ENCODE measurements at places on chromosomes 4 and X.

GRCh38 chr4:127829014-127829413, 46.9 kb downstream of the HSPA4L start:
- DNase-seq: no peak

DNA sequence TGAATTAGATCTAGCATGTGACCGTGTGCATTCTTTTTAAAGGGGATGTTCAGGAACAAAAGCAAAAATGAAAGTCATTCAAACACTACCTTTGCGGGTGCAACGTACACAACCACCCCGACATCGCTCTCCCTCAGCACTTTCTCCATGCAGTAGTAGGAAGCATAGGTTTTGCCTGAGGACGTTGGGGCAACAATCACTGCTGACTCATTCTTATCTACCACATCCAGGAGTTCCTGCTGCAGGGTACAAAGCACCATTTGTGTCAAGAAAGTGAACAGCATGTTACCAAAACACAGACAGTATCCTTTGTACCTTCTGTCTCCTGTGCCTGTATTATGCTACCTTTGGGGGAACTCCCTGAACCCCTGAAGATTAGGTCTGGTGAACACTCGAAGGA, 58.6 kb downstream of the DDX60L start:
- DNase-seq: no peak

DNA sequence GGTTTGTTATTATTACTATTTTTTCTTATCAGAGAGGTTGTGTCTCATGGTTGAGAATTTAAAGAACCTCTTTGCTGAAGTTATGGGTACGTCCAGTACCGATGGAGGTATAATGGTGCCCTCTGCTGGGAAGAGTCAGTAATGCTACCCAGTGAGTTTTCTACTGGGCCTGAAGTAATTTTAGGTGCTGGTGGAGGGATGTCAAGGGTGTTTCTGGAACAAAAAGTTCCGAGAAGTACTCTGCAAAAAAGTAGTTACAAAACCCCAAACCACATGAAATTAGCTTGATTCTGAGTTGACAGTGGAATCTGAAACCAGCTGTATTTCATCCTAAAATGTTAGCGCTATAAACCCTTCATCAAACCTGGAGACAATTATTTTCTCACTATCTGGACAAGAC, 102.5 kb upstream of the MID1 start:
- no peak for DNase-seq

DNA sequence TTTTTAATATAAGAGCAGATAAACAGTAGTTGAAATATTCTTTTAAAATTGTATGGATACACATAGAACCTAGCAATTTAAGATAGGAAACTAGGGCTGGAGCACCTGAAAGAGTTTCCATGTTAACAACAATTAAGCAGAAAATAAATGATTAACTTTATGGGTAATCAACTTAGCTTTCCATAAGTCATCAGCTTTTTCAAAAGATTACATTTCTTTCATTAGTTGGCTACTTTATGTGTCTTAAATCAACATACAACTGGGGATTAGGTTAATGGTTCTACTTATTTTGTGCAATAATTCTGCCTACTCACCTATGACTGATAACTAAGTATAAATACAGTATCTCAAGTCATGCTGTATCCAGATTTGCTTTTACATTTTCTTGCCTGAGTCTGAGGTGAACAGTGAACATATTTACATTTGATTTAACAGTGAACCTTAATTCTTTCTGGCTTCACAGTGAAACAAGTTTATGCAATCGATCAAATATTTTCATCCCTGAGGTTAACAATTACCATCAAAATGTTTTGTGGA, at the start of gene ANXA10:
TSS of gene ANXA10 (plus strand) at position 362 of the 537 bp plus-strand sequence. CDS start at position 526, 164 bp downstream.
- no peak for DNase-seq

DNA sequence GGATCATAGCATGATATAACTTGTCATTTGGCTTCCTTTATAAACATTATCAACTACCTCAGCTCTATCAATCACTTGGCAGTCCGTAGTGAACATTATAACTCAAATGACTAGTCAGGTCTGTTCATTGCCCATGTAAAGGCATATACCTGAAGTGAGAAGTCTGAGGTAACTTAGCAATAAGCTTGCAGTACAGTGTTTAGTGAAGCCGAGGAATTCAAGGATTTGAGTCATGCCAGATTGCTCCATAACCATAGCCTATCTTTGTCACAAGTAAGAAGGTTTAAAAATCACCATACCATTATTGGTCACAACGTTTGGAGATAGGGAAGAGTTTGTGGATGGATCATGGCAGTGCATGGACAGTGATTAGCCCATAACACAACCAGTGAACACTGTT, 41.6 kb downstream of the AR start:
- no peak for DNase-seq

DNA sequence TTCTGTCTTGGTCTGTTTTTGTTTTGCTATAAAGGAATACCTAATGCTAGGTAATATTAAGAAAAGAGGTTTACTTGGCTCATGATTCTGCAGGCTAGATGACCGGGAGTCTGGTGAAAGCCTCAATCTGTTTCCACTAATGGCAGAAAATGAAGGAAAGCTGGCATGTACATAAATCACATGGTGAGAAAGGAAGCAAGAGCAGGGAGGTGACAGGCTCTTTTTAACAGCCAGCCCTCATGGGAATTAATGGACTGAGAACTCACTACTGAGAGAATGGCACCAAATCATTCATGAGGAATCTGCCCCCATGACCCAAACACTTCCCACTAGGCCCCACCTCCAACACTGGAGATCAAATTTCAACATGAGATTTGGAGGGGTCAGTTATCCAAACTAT, 27.6 kb downstream of the SATL1 start:
- no peak for DNase-seq

DNA sequence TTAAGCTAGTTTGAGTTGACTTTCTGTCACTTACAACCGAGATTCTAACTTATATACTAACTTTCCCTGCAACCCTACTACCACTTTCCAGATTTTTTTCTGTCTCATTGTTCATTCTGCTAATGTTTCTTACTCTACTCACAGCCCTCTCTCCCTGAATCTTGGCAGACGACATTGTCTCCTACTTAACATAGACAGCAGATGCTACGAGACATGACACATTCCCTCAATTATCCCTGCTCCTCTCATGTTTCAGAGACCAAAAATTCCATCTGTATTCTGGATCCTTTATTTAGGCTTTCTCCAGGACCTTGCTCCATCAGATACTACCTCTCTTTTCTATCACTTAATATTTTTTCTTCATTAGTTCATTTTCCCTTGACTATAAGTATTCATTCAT, 379.1 kb upstream of the TEX13C start:
- no peak for DNase-seq

DNA sequence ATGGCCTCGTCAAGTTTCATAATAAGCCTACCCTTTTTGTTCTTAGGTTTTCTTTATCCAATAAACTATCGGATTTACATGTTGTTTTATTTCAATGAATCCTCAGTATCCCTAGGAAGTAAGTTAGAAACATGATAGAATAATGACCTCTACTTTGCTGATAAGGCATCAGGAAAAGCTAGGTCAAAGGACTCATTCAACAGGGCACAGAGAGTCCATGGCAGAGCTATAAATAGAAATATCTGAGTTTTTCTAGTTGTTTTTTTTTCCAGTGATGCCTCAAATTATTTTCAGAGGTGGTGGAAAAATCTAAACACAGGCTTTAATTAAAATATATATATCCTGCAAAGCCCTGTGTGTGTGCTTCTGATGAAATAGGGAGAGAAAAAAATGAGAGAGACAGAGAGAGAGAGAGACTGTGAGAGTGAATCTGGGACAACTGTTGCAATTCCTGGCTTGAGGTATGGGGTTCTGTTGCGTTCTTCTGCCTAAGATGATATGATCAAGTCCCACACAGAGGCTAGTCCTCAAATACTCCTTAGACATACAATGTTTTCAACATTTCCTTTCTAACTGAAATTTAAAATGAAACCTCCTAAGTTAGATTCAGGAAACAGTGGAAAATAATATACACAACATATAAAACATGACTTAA, 139.9 kb downstream of the HDX start:
- no peak for DNase-seq

DNA sequence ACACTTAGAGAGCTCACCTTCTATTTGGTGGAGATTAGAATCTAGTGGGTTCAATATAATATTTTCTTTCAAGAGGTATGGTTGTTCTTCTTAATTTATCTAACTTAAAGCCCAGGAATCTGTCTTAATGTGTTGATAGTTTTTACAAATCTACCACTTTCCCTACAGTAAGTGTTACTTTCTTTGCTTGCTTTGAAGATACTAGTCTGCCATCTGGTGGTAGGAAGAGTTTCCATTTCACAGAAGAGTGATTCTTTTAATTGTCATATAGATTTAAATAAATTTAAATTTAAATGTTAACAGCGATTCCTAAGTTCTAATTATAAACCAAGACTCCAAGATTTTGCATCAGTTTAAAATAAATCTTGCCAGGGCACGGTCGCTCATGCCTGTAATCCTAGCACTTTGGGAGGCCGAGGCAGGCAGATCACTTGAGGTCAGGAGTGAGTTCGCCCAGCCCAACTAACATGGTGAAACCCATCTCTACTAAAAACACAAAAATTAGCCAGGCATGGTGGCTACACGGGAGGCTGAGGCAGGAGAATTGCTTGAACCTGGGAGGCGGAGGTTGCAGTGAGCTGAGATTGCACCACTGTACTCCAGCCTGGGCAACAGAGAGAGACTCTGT, 43.5 kb downstream of the NUDT9 start:
- no peak for DNase-seq

- no peak for DNase-seq
These were observed 155.0 kb upstream of the MAP3K15 start for GRCh38 chrX:19670321-19670750.

- DNase-seq: no peak
These were observed 503.5 kb downstream of the MID1IP1 start for GRCh38 chrX:39304746-39305145.

GRCh38 chr4:138716559-138717335, 298.8 kb upstream of the NOCT start:
- DNase-seq: no peak

- DNase-seq: no peak
These were observed 47.8 kb downstream of the APLN start for GRCh38 chrX:129606918-129607317.

DNA sequence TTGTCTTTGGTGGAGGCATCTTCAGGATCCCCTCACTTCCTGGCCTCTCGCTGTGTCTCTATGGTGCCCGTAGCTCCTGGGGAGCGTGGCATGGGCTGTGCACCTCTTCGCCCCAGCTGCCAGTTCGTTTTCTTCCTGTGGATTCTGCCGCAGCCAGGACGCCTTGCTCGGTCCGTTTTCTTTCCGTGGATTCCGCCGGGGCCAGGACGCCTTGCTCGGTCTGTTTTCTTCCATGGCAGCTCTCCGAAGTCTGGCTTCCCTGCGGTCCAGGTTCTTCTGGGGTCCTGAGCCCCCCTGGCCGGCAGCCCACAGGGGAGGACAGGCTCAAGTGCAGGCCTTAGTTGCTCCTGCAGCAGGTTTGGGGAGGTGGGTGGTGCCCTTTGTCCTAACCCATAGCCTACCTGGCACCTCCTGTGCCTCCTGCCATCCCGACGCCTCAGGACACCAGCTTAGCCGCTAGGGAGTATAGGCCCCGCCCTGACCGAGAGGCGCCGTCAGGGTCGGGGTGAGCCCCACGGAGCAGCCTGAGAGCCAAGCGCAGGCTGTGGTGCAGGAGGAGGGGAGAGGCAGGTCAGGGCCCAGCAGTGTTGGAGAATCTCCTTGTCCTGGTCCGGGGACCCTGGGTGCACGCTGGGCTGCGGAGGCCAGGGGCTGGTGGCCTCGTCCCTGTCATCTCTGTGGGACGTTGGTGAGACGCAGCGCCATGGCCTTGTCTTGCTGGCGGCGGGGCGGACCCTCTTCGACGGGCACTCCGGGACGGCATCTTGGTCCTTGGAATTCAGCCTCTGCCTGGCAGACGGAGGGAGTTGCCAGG, 27.1 kb downstream of the UVSSA start:
- DNase-seq: no peak

GRCh38 chr4:3748136-3748898, 17.9 kb upstream of the ADRA2C start:
- no peak for DNase-seq

DNA sequence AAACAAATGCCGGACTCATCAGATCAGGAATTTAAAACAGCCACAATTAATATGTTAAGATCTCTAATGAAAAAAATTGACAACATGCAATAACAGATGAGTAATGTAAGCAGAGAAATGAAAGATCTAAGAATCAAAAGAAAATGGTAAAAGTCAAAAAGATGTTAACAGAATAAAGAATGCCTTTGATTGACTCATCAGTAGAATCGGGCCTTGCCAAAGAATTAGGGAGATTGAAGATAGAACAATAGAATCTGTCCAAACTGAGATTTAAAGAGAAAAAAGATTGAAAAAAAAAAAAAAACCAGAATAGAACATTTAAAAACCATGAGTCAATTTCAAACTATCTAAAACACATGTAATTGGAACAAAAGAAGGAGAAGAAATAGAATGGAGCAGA, 25.9 kb upstream of the GUCY1A1 start:
- DNase-seq: no peak

GRCh38 chr4:145171911-145172310, 8.5 kb downstream of the OTUD4 start:
- no peak for DNase-seq

DNA sequence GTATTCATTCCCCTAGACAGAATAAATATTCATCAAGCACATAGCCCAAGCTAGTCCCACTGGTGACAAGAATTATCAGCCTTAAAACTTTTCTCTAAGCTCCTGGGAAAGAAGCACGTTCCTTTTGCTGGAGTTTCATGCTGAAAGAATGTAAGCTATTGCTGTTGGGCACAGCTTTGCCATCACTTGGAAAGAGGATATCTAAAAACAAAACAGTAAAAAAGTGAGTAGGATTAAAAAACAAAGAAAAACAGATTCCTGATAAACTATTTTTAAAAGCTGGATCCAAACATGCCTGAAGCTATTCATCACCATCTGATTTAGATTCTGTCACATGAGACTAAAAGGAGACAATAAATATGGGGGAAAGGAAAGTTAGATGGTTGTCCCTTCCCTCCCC, 176.8 kb downstream of the SCFD2 start:
- no peak for DNase-seq

DNA sequence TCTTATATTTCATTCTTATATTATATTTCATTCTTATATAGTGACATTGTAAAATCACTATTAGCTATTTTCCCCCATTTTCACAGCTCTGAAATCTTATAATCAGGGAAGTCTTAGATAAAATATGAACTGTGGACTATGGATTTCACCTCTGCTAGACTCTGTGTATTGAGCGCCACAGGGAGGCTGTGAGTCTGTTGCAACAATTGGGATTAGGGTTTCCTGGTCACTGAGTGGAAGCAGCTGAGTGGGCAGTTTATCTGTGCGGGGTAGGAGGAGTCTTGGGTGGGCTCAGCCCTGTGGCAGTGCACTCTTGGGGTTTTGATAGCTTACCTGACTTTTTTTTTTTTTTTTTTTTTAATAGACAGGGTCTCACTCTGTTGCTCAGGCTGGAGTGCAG, 249.5 kb downstream of the PTTG2 start:
- no peak for DNase-seq

DNA sequence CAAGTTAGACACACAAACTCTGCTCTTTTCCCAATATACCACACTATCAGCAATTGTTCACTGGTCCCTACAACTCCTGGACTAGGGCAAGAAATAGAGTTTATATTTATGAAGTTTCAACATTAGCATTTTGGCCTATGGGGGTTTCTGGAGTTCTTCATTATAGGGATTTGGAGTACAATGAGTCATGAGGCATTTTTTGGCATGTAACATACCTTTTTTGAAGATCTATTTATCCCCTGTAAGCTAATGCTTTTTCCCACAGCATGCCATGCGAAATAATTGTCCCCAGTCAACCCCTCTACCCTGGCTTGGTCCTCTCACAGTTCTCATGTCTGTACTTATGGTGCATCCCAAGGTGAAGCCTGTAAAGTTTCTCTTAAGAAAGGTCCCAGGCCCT, 36.7 kb upstream of the EDA2R start:
- no peak for DNase-seq

- DNase-seq: no peak
These were observed 37.9 kb upstream of the RAP2C start for GRCh38 chrX:132257116-132257515.
